Stimulated activated CD4-positive, alpha-beta T cell treated with anti-CD3 and anti-CD28 coated beads, Interleukin-15, amount 100 ng/mL, for 48 hours (primary cell): ENCODE measurements at places on chromosomes 4 and X.

GRCh38 chrX:48956728-48957414 lies 536 bp downstream of the OTUD5 start:
- no peak for DNase-seq

- DNase-seq, result no peak
These were observed 21.9 kb downstream of the PCGF3 start for GRCh38 chr4:727576-727975.

DNA sequence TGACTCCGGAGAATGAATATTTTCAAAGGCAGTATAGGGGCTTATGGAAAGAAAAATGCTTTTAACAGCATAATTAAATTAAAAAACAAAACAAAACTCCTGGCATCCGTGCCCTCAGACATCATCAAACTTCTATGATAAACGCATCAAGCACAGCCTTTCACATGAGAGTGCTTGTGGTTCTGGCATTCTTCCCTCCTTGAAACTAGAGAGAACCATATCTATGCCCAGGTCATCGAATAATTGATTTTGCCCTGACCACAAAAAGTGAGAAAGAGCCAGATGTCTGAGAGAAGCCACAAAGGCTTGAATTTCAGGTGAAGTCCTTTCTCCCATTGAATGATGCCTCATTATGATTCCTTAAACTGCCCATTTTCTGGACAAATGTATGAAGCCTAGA lies 286.8 kb downstream of the CBLL2 start:
- no peak for DNase-seq

DNA sequence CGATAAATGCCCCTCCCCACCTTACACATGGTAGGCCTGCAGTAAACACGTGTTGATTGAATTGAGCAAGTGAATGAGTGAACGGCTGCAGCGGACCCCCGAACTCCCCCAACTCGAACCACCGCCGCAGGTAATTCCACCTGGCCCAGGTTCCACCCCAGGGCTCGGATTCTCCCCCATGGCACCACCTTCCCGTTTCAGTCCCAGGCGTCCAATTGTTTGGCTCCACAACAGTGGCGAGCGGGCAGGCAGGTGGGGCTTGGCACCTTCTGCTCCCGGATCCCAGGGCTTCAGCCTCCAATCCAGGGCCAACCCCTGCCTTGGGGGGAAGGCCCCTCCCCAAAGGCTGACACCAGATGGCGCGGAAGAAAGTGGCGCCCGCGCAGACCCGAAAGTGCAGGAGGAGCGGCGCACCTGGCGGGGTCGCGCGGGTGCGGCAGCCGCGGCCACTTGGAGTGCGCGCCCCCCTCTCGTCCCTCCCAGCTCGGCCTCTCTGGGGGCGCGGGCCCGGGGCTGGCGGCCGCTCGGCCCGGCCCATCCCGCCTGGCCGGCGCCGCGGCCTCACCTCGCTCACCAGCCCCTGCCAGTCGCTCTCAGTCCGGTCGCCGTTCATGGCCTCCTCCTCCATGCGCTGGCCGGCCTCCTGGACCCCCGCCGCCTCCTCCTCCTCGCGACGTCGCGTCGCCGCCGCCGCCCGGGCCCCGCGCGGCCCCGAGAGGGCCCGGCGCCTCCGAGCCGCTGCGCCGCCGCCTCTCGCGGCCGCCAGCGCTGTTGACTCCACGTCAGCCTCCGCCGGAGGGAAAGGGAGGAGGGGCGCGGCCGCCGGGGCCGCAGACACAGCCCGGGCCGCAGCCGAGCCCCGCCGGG lies at the start of gene CCDC149:
CCDC149 (minus strand) TSS at position 791 of the 867 bp plus-strand sequence; CDS start at position 613, 178 bp downstream.
- DNase-seq, result no peak

- DNase-seq, result no peak
These were observed 342.2 kb downstream of the PPARGC1A start for GRCh38 chr4:23547601-23548000.

- DNase-seq, result no peak
These were observed 95.0 kb downstream of the STK32B start for GRCh38 chr4:5146248-5146647.

DNA sequence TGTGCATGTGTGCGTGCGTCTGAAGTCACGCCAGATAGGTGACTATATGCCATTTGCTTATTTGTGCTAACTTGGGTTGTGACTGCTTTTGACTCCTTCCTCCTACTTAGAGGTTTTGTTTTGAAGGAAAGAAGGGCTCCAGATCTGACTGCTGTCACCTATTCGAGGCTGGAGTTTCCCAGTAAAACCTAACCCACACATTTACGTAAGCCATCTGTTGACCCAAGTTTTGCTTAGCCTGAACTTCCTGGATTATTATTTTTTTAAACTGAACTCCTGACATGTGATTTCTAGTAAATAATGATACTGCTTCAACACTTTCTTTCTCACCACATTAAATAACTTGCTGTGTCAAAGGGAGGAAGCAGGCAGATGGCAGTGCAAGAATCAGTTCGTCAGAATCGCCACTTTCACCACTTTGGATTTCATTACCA lies 41.5 kb downstream of the DTHD1 start:
- DNase-seq, result no peak

- no peak for DNase-seq
These were observed 305.4 kb downstream of the ARAP2 start for GRCh38 chr4:35938936-35939335.
